ENCODE measurements at places on chromosomes 4 and X.

- no peak for DNase-seq
Observed at GRCh38 chr4:152091405-152091804, 330.6 kb upstream of the GATB start.

DNA sequence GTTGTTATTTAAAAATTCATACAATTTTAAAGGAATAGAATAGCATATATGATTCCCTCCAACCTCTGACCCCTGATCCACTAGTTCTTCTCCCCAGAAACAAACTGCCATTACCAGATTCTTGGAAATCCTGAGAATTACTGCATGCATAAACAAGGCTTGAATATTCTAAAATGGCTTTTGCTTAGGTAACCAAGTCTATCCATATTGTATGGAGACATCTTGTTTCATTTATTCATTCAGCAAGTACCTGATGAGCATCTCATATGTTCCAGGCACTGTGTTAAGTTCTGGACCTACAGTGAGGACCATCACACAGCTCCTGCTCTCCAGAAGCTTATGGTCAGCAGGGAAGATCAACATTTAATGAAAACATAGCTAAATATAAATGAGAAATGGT lies 49.4 kb downstream of the TMEM164 start:
- no peak for DNase-seq

- peak; percentile 41 for DNase-seq
Observed at GRCh38 chr4:151417164-151417571, 8.2 kb downstream of the FHIP1A start.

DNA sequence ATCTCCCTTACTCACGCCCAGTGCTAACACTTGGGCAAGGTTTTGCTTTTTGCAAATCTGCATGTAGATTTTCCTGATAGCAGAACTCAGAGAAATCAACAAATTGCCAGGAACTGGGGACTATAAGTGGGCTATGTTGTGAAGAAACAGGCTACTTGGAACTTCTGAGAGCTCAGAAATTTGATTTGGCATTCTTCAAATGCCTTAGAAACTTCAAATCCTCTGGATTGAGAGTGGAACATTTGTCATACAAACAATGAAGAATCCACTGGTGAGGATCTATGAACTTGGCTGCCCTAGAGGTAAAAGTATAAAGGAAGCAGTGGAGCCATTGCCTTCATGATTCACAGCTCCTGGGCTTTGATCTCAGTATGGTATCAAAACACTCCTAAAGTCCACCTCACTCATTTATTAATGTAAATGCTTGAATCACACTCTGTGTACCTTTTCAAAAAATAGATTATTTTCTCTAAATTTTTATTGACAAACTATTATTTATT lies 126.0 kb downstream of the GLRA3 start:
- no peak for DNase-seq

DNA sequence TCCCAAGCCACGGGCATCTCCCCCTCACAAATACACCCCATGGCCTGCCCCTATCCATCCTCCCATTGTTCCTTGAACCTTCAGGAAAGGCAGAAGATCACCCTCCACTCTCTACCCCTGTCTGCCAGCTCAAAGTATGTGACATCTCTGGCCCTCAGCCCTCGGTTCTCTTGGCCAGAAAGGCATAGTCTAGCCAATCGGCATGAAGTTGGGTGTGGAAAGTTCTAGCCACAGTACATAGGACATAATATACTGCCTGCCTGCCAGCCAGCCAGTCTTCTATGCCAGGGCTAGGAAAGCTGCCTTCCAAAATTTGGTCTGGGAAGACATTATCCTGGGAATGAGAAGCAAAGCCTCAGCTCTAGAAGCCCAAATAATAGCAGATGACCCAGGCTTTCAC lies 3.2 kb upstream of the PLP1 start:
- no peak for DNase-seq

DNA sequence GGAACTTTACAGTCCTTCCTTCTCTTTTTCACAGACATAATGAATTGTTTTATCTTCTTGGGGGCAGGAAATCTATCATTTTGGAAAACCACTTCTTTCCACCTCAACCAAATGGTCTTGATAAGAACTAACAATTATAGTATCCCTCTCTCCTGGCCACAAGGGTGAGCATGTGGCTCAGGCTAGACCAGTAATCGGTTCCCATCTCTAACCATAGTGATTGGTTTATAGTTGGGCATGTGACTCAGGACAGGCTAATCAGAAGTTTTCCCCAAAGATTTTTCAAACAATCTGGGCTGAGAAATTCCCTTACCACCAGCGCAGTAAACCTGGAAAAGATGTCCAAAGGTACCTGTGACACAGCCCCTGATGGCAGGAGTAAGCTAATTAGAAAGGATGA lies 4.0 kb upstream of the CXorf66 start:
- no peak for DNase-seq

- no peak for DNase-seq
Observed at GRCh38 chr4:160403081-160403480, 1300.2 kb downstream of the RAPGEF2 start.

DNA sequence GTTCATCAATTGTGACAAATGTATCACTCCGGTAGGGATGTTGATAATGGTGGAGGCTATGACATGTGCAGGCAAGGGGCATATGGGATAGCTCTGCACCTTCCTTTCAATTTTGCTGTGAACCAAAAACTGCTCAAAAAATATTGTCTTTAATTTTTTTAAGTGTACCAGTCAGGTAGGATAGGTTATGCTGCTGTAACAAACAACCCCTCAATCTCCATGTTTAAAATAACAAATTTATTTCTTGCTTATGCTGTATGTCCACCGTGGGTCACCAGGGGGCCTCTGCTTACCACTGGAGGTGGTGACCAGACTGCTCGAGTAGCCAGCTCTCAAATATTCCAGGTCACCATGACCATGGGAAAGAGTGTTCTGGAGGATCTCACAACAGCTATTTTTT lies 23.4 kb upstream of the MSX1 start:
- no peak for DNase-seq

- no peak for DNase-seq
Observed at GRCh38 chrX:128929271-128930057, 593.8 kb downstream of the SMARCA1 start.

GRCh38 chrX:105618393-105619101 lies 203.8 kb upstream of the NRK start:
- DNase-seq, result no peak

DNA sequence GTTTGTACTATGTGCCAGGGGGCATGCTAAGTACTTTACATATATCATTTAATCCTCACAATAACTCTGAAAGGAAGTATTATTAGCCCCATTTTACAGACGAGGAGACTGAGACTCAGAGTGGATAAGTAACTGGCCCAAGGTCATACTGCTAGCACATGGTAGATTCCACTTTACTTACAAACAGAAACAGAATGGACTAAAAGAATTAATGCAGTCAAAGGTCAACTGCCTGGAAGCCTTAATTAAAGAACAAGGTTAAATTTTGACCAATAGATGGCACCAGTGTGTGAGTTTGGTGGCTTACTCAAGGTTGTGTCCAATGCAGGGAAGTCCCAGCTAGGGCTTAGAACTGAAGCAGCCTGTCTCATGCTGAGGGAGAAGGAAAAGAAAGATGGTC lies 4.7 kb downstream of the RIPPLY1 start:
- peak; percentile 64 for DNase-seq

DNA sequence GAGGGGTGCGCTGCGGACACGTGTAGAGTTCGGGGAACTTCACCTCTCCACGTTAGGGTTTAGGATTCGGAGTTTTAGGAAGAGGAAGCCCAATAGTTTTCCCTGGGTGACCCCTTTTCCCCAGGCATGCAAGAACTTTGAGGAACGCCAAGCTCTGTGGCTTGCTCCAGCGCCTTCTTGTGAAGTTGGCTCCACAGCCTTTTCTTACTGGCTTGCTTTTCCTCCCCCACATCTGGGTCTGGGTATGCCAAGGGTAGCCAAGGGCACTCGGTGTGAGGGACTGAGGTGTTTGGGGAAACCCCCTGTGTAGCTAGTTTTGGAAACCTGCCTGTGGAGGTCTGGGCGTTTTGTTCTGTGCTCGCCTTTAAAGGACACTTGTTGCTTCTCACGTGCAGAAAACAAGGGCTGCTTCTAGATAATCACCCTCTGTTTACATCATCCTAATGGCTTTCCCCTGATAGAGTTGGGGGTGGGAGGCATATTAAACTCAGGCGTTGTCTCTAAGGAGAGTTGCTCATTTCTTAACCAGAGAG lies 746 bp downstream of the EDNRA start:
- no peak for DNase-seq

- DNase-seq, result peak; percentile 57
Observed at GRCh38 chrX:22338740-22339139, 66.0 kb downstream of the CBLL2 start.

DNA sequence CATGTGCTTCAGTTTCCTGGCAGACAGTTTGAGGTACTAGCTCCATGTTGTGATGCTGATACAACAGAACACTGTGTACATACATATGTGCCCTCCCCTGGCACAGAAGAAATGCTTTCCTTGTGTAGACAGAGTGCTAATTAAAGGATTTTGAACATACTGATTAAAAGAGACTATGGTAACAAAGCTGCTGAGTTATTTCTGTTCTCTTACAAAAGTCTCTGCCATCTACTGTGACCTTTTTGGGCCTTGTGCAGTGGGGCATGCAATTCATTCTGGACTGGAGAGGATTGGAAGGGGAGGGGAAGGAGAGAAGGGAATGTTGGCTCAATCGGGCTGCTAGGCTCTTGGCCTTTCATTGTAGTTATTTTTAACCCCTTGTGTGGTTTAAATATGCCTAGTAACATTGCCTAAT lies 6.0 kb downstream of the PDLIM5 start:
- DNase-seq, result peak; percentile 32

DNA sequence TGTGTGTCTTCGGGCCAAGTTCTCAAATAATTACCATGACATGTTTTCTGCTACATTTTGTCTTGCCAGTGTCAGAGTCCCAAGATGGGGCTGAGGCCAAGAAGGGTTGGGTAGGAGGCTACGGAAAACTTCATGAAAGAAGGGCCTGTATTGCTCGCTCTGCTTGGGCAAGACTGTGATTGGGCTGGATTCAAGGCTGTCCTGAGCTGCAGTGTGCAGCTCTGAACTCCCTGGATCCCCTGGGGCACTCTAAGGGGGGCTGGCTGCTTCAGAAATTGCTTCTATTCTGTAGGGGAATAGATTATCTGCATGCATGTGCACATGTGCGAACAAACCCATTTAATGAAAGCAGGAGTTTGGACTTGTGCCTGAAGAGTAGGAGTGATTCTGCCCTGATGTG lies 13.6 kb downstream of the TSPAN6 start:
- DNase-seq, result no peak

GRCh38 chr4:116531870-116532269 lies 553.5 kb downstream of the TRAM1L1 start:
- no peak for DNase-seq

DNA sequence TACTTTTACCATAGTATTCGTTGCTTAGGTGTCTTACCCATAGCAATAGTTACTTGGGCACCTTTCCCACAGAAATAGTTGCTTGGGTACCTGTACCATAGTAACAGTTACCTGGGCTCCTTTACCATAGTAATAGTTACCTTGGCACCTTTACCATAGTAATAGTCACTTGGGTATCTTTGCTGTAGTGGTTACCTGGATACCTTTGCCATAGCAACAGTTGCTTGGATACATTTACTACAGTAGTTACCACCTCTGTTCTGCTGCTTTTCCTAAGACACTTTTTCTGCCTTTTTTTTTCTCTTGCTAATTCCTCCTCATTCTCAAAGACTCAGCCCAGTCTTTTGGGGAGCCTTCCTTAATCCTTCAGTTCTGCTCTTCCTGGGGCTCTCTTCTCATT lies 272.8 kb upstream of the PUDP start:
- DNase-seq, result no peak

DNA sequence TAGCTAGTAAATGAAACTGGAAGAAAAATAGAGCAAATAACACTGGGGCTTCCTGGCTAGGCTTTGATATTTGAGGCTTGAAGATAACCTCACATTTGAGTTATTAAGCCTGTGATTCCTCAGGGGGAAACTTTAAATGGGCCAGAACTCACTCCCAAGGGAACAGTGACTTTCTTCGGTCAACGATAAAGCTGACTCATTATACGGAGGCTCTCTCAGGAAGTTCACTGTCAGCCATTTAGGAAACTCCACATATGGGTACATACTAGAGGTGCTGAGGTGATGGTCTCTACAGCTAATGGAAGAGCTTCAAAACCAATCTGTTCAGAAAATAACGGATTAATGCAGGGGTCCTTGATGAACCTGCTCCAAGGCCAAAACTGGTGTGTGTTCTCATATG lies 120.8 kb downstream of the SH2D1A start:
- DNase-seq, result no peak

- peak; percentile 12 for DNase-seq
Observed at GRCh38 chr4:30380404-30380998, 339.7 kb upstream of the PCDH7 start.

DNA sequence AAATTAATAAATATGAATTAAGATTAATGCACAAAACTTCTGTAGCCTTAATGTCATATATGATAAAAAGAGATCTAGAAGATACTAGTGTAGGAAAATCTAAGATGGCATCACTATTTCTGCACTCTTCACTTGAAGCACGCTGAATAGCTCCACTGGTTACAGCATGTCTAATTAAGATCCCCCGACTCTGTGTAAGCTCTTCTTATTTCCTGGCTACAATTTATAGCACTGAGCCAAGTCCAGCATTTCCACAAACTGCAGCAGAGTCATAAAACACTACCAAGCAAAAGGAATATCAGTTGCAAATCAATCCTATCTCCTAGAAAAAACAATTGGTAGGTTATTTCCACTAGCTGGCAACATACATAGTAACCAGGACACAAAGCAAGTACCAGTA lies 1.3 kb upstream of the CCNA2 start:
- DNase-seq, result no peak

- peak; percentile 43 for DNase-seq
Observed at GRCh38 chr4:173835903-173836302, 305.9 kb upstream of the HAND2 start.
